ENCODE measurements at places on chromosomes 11 and 22.

DNA sequence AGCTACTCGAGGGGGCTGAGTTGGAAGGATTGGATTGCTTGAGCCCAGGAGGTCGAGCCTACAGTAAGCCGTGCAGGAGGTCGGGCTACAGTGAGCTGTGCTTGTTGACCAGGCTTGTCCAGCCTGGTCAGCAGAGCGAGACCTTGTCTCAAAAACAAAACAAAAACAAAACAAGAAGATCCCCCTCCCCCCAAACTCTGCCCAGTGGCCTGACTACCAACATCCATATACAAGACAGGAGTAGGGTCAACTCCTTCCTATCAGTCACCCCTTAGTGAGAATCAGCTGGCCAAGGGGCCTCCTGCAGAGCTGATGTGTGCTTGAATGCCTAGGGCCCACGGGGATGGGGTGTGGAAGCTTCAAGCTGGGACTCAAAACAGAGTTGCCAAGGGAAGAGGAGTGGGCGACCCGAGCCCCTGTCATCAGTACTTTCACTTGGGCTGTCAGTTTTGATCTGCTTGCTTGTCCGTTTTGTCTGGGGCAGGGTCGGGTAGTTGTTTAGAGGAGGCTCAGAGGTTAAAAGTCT lies 942 bp upstream of the TSPAN18 start:
- no peak for DNase-seq

GRCh38 chr11:130100381-130101095 lies 30.8 kb downstream of the APLP2 start:
- no peak for DNase-seq

- no peak for DNase-seq
These were observed 264 bp downstream of the CHEK1 start for GRCh38 chr11:125625225-125625629.

GRCh38 chr22:38065539-38065938 lies 8.3 kb downstream of the PICK1 start:
- DNase-seq = no peak

DNA sequence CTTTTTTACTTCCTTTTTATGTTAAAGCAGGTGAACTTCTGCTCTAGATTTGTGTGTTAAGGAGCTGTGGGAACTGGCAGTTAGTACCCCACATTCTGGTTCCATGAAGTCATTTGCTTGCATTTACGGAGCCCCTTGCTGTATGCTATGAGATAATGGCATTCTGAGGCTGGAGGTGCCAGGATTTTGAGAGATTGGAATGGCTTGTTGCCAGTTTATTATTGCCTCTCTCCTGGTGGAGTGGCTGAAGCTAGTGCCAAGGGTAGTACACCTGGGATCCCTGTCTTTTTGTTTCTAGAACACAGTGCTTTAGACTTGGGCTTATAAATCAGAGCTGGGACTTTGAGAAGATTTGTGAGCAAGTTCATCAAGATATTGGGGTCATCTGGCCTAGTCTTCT lies 73.8 kb downstream of the STIM1 start:
- DNase-seq = peak; percentile 15

DNA sequence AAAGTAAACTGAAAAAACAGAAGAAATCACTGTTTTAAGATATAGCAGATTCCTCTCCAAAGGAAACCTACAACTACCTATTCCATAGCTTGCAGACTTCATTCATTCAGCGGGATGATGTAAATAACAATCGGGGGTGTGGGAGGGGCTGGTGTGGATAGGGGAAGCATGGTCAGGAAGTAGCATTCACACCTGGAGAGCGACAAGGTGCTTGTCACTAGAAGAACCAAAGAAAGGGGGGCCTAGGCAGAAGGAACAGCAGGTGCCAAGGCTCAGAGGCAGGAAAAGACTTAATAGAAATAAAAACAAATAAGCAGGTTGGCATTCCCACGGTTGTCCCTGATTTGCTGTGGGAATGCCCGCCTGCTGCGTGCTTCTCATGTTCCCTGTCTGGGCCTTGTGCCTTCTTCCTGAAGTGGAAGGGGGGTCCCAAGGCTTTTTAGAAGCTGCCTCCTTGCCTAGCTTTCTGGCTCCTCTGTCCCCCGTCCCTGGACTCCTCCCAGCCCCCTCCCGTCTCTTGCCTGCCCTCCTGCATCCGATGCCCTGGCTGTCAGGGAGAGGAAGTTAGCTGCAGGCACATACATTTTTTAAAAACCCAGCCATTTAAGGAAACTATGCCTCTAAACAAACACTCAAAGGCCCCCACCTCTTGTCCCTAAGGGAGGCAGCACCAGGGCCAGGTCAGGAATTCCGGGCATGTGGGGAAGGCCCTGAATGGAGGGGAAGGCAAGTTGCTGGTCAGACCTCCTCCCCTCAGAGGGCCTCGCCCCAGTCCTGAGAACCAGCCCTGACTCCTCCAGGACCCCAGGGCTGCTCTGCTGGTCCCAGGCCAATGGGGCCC lies 54.7 kb upstream of the PRDM11 start:
- DNase-seq = no peak

- DNase-seq = no peak
These were observed 6.1 kb downstream of the GNB1L start for GRCh38 chr22:19848298-19849224.

GRCh38 chr22:37260901-37261336 lies 16.9 kb upstream of the RAC2 start:
- DNase-seq = peak; percentile 31

- no peak for DNase-seq
These were observed 274.6 kb downstream of the TBC1D22A start for GRCh38 chr22:47036936-47037485.

DNA sequence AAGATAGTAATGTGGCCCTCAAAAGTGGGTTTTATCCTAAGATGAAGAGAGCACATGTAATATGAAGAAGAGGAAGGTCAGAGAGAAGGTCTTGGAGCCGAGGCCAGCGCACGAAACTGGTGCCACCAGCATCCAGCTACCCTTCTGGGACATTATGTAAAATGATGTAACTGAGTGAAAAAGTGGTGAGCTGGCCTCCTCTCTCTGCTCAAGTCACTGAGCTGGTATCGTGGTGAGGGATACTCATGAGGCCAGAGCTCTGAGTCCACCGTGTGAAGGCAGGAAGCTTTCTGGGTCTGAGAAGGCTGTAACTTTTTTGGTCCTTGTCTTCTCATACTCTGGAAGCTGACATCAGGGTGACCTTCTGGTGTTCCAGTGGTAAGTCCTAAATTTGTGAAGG lies 25.1 kb downstream of the RNF185 start:
- no peak for DNase-seq

- DNase-seq = no peak
These were observed 3.8 kb downstream of the SRSF8 start for GRCh38 chr11:95070471-95070870.

DNA sequence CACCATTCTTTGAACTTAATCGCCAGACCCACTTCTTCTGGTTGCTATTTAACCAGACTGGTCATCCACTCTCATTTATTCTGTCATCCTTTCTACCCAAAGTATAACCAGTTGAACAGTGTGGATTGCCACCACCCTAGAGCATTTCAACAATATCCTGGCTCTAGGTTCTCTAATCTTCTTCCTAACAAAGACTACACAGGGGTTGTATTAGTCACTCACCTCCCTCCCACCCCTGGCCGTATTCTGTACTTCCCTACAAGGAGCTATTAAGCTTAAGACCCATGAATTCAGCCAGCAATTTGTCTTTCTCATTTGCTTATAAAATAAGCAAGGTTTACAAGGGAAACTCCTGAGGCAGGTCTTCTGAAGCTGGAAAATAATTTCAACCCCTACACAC lies 46.9 kb upstream of the CEP126 start:
- DNase-seq = no peak

GRCh38 chr11:70305501-70305900 lies 35.0 kb downstream of the PPFIA1 start:
- no peak for DNase-seq

DNA sequence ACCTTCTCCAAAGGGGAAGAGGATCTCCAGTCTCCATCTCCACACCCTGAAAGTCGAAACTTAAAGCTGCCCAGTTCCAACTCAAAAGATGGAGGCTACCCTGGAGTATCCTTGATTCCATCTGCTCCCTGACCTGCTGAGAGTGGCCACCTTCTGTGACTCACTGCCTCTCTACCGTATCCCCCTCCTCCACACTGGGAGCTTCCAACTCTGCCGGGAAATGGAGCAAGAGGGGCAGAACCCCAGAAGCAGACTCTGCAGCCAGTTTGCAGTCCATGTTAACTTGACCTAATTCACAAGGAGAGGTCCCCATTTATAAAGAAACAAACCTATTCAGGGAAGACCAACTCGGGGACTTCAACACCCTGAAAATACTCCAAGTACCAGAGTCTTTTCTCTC lies 22.0 kb upstream of the IRAG1 start:
- no peak for DNase-seq

- DNase-seq = peak; percentile 19
These were observed 20.6 kb downstream of the MORC2 start for GRCh38 chr22:30947816-30948454.

DNA sequence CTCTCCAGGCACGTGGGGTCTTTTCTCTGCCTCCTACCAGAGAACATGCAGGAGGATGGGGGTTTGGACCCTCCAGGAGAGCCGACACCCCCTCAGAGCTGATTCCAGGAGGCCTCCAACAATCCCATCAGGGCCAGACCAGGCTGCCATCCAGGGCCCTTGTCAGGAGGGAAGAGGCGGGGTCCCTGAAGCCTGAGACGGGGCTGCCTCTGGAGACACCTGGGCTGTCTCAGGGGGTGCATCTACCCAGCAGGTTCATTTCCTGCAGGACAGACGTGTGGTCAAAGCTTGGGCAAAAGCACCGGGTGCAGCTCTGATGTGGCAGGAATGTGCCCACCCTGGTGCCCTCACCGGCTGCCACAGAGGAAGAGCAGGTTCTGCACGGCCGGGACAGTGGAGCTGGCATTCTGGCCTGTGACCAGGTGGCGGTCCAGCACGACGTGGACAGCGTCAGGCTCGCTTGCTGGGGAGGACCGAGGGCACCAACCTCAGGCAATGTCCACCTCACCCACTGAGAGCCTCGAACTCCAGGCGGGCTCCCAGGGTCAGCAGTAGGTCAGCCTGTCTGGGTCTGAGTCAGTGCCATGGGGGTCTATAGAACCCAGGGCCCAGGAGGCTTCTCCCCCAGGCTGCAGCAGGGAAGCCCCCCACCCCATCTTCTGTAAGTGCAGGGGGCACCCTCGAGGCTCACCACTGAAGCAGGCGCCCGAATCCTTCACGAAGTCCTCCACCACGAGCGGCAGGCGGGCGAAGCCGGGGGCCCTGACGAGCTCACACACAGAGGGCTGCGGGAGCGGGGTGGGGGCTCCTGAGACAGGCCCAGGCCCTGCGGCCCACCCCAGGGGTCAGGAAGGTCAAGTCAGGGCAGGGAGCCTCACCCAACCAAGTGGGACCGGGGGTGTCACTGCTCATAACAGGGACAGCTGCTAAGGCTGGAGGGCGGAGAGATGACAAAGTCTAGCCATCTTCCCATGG lies 6.4 kb downstream of the GATD1 start:
- no peak for DNase-seq

DNA sequence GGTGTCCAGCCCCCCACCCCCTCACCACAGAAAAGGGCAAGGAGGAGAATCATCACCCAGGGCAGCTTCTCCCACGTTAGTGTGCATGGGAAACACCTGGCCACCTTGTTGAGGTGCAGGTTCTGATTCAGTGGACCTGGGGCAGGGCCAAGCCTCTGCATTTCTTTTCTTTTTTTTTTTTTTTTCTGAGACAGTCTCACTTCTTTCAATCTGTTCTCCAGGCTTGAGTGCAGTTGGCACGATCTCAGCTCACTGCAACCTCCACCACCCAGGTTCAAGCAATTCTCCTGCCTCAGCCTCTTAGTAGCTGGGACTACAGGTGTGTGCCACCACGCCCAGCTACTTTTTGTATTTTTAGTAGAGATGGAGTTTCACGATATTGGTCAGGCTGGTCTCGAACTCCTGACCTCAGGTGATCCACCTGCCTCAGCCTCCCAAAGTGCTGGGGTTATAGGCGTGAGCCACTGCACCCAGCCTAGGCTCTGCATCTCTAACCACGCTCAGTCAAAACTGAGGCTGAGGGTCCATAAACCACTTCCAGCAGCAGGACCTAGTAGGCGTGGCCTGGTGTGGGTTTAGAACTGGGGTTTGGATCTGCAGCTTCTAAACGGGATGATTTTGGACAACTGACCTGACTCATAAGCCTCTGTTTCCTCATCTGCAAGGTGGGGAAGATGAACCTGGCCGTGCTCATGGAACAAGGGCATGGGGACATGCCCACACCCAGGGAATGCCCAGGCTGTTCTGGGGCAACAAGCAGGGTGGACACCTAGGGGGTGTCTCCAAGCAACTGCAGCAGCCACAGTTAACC lies 734 bp downstream of the ZP1 start:
- no peak for DNase-seq

DNA sequence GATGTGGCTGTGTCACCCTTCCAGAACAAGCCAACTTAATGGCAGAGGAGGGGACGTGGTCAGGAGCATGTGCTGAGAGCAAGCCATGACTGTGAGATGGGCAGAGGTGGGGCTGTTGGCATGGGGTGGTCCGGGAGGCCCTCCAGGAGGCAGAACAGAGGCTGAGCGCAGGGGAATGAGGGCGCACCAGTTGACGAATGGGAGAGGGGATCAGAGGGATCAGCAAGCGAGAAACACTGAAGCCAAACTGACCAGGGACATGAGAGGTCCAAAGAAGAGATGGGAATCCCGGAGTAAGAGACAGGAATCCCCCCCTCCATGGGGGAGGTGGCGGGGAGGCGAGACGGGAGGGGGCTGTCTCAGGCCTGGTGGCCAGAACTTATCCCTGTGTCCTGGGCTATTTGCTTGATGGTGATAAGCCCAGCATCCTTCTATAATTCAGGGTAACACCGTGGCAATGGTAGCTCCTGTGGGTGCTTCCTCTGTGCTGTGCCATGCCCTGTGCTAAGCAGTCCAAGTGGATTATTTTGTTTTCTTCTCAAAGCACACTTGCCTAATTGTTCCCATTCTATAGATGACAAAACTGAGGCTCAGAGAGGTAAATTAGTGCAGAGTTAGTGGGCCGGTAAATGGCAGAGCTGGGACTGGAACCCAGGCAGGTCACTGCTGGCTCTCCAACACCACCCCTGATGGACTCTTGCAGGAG lies 83.4 kb upstream of the SHISAL1 start:
- no peak for DNase-seq

- no peak for DNase-seq
These were observed 107.6 kb downstream of the SHANK2 start for GRCh38 chr11:71144736-71145135.

GRCh38 chr11:34819740-34820482 lies 96.3 kb downstream of the APIP start:
- no peak for DNase-seq

DNA sequence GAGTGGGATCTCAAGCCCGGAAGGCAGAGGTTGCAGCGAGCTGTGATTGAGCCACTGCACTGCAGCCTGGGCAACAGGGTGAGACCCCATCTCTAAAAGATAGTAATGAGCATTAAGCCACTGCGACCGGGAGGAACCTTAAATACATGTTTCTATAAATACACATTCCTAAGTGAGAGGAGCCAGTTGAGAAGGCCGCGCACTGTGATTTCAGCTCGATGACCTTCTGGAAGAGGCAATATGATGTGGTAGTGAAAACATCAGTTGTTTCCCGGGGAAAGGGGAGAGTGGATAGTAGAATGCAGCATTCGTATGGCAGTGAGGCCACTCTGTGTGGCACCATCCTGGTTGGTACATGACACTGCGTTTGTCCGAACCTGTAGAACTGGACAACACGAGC lies 18.0 kb downstream of the PTDSS2 start:
- DNase-seq = no peak

GRCh38 chr11:34653851-34654482 lies 33.1 kb downstream of the EHF start:
- DNase-seq = no peak

- DNase-seq = no peak
These were observed 173.7 kb downstream of the MAML2 start for GRCh38 chr11:96169250-96169649.

Measured in NCI-H345 (cell line).